Retinal pigment epithelial cell (primary cell): ENCODE measurements at places on chromosomes 12 and 14.
A peak's percentile ranks its signal among the peaks of the same experiment; 100 is the strongest.

- no peak for DNase-seq
Measured at GRCh38 chr12:25787701-25788100, 170.8 kb upstream of the RASSF8 start.

- no peak for DNase-seq
Measured at GRCh38 chr14:104822821-104823615, 22.1 kb downstream of the ZBTB42 start.

- no peak for DNase-seq
Measured at GRCh38 chr14:89902881-89903280, 51.6 kb downstream of the EFCAB11 start.

DNA sequence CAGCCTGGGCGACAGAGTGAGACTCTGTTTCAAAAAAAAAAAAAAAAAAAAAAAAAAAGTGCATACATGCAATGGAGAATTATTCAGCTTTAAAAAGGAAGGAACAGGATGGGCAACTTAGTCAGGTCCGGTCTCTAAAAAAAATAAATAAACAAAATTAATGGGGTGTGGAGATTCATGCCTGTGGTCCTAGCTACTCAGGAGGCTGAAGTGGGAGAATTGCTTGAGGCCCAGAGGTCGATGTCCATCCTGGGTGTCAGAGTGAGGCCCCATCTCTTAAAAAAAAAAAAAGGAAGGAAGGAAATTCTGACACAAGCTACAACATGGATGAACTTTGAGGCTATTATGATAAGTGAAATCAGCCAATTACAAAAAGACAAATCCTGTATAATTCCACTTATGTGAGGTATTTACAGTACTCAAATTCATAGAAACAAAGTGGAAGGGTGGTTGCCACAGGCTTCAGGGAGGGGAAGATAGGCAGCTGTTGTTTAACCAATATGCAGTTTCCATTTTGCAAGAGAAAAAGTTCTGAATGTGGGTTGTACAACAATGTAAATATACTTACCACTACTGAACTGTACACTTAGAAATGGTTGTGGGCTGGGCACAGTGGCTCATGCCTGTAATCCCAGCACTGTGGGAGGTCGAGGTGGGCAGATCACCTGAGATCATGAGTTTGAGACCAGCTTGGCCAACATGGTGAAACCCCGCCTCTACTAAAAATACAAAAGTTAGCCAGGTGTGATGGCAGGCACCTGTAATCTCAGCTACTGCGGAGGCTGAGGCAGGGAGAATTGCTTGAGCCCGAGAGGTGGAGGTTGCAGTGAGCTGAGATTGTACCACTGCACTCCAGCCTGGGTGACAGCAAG lies 12.3 kb upstream of the APOF start:
- DNase-seq = no peak

- peak; percentile 58 for DNase-seq
Measured at GRCh38 chr12:95674631-95675030, 115.9 kb downstream of the NTN4 start.

GRCh38 chr12:95395696-95396095 lies 78.3 kb upstream of the METAP2 start:
- DNase-seq = no peak

- no peak for DNase-seq
Measured at GRCh38 chr14:96989306-96989705, 192.1 kb downstream of the VRK1 start.

GRCh38 chr14:53054457-53054856 lies 98.7 kb downstream of the DDHD1 start:
- no peak for DNase-seq

DNA sequence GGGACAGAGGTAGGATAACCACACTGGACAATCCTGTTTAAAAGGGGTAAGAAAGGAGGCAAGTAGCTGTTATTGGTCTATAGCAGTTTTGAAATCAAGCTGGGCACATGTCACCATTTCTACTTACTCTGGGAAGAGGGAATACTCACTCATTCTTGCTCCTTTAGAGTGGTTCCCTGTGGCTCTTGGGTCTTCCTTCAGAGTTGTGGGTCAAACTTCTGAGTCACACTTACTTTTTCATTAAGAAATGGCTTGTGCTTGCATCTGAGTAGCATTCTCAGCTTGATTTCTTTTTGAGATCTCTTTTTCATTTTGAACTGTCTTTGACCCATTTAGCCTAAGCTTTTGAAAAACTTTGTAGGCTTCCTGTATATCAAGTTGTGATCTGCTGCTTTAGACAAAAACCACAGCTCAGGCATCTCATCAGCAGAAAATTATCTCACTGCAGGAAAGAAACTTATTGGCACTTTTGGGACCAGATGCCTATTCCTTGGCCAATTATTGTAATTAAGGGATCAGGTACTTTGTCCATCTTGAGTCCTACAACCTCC lies 122.2 kb downstream of the AEBP2 start:
- DNase-seq = no peak

GRCh38 chr12:78375461-78375860 lies 489.1 kb upstream of the SYT1 start:
- no peak for DNase-seq

DNA sequence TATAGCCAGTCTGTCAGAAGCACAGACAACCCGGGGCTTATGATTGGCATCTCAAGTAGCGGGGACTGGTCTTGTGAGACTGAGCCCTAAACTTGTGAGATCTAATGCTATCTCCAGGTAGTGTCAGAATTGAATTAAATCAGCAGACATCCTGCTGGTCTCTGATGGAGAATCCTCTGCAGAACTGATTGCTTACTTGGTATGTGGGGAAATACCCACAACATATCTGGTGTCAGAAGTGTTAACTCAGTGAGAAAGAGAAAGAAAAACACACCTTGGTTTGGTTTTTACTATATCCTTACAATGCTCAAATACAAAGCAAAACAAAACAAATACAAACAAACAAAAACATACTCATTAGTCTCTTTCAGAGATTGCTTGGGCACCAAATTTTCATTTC lies 10.0 kb downstream of the SEL1L start:
- no peak for DNase-seq

DNA sequence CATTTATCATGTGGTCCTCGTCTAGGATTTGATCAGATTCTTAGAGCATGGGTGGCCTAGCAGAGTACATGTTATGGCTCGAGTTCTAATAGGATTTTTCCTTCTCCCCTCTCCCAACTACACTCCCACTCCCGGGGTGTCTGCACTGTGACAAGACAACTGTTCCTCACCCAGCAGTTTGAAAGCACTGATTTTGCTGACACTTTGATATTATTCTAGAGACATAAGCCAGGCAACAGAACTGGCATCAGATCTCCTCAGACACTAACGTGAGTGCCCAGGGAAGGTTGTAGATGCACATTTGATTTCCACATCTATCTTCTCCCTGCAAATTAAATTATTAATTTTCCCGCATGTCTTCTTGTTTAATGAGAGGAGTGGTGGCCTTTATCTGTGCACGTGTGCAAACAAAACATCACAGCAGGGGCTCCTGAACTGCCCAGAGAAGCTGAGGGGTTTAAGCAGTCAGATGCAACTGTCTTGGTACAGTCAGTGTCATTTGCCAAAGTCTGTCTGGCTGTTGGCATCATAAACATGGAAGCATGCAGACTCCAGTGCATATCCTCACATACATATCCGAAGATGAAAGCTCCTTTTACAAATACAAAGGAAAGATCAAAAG lies 491.8 kb downstream of the NPAS3 start:
- no peak for DNase-seq

DNA sequence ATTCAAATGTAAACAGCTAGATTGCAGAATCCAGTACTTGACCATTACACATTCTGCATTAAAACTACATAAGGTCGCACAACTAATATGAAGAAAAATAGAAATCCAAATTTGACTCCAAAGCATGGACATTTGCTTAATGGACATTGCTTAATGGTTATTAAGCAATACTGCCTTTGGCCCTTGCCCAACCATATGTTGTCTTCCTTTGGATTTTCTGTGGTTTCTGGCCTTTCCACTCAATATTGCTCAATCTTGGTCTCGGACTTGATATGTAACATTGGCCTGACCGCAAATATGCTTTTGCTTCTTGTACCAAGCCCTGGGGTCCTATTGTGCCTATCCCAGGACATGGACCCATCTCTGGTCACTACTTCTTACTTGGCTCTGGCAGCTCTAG lies 67.2 kb downstream of the PTPRR start:
- no peak for DNase-seq

DNA sequence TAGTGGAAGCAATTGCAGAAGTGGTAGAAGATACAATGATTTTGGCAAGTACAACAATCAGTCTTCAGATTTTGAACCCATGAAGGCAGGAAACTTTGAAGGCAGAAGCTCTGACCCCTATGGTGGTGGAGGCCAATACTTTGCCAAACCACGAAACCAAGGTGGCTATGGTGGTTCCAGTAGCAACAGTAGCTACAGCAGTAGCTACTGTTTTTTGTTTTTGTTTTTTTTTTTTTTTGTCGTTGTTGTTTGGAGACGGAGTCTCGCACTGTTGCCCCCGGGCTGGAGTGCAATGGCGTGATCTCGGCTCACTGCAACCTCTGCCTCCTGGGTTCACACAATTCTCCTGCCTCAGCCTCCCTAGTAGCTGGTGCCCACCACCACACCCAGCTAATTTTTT lies 47.4 kb downstream of the IFNG-AS1 start:
- no peak for DNase-seq

DNA sequence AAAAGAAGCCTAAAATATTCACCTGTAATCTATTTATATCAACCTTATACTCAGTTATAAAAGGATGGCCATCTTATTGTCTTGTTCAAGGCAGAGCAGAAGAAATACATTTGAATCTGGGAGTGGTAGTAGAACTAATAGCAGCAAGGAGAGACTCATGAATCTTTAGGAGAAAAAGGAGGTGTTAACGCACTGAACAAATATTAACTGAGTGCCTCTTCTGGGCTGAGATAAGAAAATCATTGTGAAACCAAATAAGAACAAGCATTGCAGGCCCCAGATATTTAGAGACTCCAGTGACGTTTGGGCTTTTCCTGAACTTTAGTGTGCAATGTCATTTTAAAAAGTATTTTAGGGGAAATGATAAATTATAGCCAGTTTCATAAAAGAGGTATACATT lies 790.6 kb downstream of the DIO2 start:
- no peak for DNase-seq

- no peak for DNase-seq
Measured at GRCh38 chr12:74490390-74491064, 47.1 kb upstream of the ATXN7L3B start.

DNA sequence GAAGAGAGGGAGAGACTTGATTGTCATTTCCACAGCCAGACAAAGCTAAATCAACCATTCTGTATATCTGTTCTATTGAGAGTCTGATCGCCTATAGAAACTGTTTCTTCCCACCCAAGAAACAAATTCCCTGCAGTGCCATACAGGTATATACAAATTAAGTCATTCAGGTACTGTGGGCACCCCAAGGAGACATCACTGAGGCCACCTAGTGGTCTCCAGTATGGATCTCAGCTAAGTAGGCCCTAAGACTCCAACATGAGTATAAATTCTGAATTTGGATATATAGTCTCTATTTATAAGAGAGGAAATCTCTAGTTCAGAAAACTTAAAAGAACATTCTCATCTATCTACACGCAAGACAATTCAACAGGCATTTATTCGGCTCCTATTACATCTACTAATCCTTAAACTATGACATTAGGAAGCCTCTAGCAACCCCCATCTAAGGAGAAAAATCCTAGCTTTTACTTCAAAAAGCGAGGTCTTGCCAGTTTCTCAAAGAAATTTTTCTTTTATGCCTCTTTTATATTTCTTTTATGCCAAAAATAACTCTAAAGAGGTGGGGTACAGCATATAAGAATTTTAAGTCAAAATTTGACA lies 62.6 kb downstream of the DCAF5 start:
- no peak for DNase-seq

- no peak for DNase-seq
Measured at GRCh38 chr14:21852775-21853174, 179.2 kb upstream of the OR4E1 start.

DNA sequence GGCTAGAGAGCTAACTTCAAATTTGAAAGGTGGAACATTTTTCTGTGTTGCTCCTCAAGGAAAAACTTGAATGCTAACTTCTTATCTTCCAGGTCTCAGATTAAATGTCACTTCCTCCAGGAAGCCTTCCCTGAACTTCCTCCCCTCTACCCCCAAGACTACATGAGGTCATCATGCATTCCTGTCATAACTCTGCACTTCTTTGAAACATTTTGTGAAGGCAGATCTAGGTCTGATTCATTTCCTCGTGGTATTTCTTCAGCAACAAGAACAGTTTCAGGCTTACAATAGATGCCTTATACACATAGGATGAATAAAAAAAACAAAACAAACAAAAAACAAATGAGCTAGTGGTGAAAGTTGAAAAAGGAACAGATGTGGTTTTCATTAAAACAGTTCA lies 97.1 kb upstream of the SRRM4 start:
- DNase-seq = peak; percentile 14

DNA sequence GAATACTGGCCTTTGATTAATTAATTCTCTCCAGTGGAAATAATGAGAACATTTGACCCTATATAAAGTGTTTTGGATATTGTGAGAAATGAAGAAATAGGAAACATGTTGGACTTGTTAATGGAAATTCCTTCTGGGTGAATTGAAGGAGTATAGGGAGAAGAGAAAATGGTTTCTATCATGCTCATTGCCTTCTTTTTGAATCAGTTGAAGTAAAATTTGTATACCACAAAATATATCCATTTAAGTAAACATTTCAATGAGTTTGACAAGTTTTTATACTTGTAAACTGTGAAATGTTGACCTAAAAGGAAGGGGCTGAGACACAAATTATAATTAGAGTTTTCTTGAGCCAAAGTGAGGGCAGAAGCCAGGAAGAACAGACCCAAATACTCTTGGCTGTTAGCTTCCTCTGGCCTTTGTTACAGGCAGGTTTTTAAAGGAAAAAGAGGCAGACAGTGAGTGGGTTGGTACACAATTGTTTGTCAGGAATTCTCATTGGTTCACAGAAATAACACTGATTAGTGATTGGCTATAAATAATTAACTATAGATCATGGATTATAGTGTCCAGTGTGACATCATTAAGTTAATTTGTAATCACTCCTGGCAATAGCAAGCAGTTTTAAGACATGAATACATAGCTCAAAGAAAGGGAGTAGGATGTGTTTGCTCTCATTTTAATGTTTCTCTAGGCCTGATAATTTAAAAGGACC lies 826 bp downstream of the ZNF705A start:
- DNase-seq = no peak

DNA sequence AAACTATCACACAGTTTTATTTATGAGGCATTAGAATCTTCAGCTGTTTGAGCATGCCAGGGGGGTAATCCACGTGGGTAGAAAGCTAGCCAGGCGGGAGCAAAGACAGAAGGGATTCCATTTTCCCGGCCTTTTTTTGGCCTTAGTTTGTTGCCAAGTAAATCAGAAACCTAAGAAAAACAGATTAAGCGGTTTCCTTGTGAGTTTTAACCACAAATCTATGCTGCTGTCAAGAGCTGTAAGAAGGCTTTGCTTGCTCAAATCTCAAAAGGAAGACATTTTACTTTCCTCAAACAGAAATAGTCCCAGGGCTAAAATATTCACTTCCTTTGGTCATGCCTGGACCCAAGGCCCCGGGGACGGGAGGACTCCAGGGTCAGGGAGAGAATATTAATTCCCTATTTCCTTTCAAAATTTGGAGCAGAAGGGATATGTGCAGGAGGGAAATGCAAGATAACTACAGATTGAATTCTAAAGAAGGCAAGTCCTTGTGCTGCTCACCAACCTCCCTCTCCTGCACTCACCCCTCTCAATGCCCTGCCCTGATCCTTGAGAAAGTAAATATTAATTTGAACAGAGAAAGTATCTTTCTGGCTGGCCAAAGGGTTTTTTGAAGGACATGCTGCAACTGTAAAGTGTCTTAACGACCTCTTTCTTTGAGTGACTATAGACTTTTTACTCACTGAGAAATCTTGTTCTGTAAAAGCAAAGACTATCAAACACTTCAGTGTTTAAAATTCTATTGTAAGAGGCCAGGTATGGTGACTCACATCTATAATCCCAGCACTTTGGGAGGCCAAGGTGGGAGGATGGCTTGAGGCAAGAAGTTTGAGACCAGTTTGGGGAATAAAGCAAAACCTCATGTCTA lies 75.7 kb downstream of the HSD17B6 start:
- DNase-seq = peak; percentile 43
